ENCODE measurements at places on chromosomes 5 and 9. TPM values are rescaled to one million over a fixed set of nuclear protein-coding genes. Genes with fewer than 3 reads are reported as not detected.
A peak's percentile ranks its signal among the peaks of the same experiment; 100 is the strongest.

TAF11L6 gene
- total RNA-seq: not detected

TSSK1B gene
- 0.73 TPM for total RNA-seq

PDE8B gene
- total RNA-seq: 8.6 TPM

VPS13A gene
- 62.2 TPM for total RNA-seq

COMMD10 gene
- 54.1 TPM for total RNA-seq

OTP gene
- total RNA-seq: not detected

LCN15 gene
- not detected for total RNA-seq

GRCh38 chr9:115969096-115969495 lies 184.5 kb upstream of the PAPPA start:
- no peaks in the 10 kb centered on the region for H3K4me1 ChIP-seq
- H3K4me3 ChIP-seq: no peak overlapping the region
- H3K27me3 ChIP-seq: no peaks in the 10 kb centered on the region
- no peak overlapping the region for H3K27ac ChIP-seq
- H3K36me3 ChIP-seq: no peaks in the 10 kb centered on the region

GRCh38 chr5:179163236-179164155 lies 103.3 kb downstream of the ZNF354C start:
- no peaks in the 10 kb centered on the region for H3K27me3 ChIP-seq
- H3K36me3 ChIP-seq: no peaks in the 10 kb centered on the region
- H3K27ac ChIP-seq: no peak overlapping the region

DNA sequence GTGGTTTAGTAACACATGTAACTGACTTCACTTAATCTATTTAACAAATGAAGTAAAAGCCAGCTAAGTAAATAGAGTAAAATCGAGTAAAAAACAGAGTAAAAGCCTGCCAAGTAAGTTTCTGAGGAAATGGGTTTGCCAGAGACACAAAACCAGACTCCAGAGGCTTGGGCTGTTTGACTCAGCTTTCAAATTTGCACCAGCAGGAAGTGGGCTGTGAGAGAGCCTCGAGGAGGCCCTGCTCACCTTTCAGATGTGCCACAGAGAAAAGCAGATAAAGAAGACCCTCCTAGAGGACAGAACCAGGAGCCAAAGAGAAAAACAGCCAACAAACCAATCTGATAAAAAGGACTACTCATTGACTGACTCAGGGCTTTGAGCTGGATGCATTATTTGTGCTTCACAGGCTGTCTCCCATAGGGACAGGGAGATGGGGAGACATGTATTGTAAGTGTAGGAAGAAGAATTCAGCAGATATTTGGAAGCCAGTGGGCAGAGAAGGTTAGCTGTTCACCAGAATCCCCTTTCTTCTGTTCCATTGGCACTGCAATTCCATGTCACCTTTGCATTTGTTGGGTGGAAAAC lies 14.4 kb upstream of the AMACR start:
- no peak overlapping the region for H3K27ac ChIP-seq
- H3K4me1 ChIP-seq: no peaks in the 10 kb centered on the region
- H3K36me3 ChIP-seq: no peaks in the 10 kb centered on the region
- H3K27me3 ChIP-seq: no peaks in the 10 kb centered on the region
- no peak overlapping the region for H3K4me3 ChIP-seq

DNA sequence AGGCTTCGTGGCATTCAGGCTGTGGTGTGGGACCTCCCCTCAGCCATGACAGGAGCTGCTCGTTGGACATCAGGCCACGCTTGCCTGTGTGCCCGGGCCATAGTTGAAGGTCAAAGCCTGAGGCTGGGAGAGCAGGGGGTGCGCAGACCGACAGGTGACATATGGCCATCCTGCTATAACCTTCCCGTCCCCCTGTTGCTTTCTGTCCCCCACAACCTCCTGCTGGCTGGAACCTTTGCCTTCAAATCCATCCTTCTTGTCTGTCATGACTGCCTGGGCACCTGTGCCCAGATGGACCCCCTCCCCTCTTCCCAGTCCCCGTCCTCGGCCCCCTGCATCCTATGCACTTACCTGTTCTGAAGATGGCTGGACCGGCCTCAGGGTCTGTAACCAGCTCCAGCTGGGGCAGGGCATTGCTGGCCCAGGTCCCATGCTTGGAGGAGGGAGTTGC lies 83.2 kb downstream of the WNK2 start:
- peak; percentile 6 for DNase-seq
- no peak overlapping the region for H3K27ac ChIP-seq

DNA sequence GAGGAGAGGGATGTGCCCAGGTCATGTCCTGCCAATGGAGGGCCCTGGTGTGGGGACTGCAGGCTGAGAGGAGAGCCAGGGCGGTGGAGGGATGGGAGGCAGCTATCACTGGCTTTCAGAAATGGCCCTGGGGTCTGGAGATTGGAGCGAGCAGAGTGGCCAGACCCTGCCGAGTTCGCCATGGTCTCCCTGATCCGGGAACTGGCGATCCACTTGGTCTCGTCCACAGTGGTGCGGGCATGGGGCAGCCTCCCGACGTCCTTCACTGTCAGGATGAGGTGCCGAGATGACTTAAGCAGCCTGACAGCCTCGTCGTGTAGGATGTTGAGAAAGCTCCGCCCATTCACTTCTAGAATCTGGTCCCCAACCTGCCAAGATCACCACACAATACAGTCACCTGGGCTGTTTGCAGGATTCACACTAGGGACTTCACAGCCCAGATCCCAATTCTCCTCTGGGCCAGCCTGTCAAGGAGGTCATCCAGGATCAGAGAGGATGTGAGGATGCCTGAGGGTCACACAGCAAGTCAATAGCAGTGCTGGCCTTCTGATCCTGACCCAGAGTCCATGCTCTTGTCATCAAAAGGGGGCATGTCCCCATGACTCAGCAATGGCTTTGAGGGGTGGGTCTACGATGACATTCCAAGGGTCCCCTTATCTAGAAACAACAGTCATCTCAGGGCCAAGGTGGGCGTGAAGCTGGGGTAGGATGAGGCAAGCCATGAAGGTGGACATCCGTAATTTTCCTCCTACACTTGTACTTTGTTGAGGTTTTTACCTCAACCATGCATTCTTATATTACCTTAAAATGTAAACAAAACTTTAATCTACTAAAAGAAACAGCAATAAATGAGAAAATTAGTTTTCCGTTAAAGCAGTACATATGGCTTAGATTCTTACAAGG lies 38.5 kb upstream of the AKNA start:
- H3K4me1 ChIP-seq: no peaks in the 10 kb centered on the region
- no peak overlapping the region for H3K27ac ChIP-seq
- H3K27me3 ChIP-seq: no peaks in the 10 kb centered on the region

DNA sequence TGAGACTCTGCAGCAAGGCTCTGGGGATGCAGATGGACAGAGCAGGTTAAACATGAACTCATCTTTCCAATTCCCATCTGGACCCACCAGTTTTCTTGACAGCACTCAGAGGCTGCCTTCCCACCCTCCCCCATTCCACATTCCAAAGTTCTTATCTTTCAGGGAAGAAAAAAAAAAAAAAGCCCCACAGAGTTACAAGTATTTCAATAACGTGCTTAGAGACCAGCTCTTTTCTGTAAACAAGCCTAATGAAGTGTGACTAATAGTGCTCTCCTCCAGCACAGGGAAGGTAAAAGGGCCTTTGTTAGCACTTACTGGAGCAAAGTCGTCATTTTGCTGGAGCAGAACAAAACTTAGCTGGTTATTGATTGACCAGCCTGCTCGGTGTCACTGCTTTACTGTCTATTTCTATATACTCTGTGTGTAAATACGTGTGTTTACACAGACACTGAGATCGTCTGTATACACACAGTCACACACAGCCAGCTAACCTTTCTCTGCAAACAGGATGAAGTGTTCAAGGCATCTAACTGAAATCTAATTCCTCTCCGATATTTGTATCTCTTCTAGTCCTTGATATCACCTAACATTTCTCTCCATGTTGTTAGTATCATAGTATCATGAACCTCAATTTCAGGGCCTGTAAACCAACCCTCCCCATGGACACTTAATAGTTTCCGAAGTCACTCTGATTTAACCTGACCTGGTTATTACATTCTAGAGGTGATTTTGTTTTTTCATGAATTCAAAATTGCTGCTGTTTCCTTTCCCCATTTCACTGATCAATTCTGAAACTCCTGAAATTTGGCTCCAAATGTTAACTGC lies 84.9 kb downstream of the ZNF608 start:
- H3K27me3 ChIP-seq: no peaks in the 10 kb centered on the region
- no peak for DNase-seq
- H3K4me1 ChIP-seq: peaks cover 9% of the 10 kb centered on the region
- peak overlapping the region; percentile 85 for H3K27ac ChIP-seq
- H3K36me3 ChIP-seq: no peaks in the 10 kb centered on the region
- no peak overlapping the region for H3K4me3 ChIP-seq

GRCh38 chr9:130110166-130110565 lies 56.5 kb downstream of the GPR107 start:
- H3K36me3 ChIP-seq: no peaks in the 10 kb centered on the region
- DNase-seq: no peak
- H3K4me3 ChIP-seq: no peak overlapping the region
- no peaks in the 10 kb centered on the region for H3K4me1 ChIP-seq

DNA sequence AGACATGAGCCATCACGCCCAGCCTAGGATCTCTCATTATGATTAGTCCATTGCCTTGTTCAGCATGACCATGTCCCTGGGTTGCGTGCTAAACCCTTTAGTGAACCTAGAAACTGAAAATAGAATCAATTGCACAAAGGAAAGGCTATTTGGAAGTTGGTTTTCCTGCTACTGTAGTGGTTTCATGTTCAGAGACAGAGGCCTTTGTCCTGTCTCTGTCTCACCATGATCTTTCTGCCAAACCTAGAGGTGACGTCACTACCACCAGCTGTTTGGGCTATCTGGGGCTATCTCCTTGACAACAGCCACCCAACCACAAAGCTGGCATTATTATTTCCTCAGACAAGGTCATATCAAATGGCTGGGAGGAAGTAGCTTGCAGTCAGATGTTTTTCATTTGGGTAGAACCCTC lies 4.0 kb upstream of the CDK5RAP2 start:
- no peaks in the 10 kb centered on the region for H3K27me3 ChIP-seq
- H3K27ac ChIP-seq: no peak overlapping the region
- no peaks in the 10 kb centered on the region for H3K36me3 ChIP-seq
- no peak overlapping the region for H3K4me3 ChIP-seq
- H3K4me1 ChIP-seq: no peaks in the 10 kb centered on the region
- DNase-seq: peak; percentile 76

- no peak overlapping the region for H3K4me3 ChIP-seq
- no peaks in the 10 kb centered on the region for H3K27me3 ChIP-seq
- H3K36me3 ChIP-seq: no peaks in the 10 kb centered on the region
Observed at GRCh38 chr5:103424453-103425205, 138.0 kb downstream of the NUDT12 start.

GRCh38 chr9:72363908-72364678 lies 915 bp downstream of the ZFAND5 start:
- H3K27me3 ChIP-seq: no peaks in the 10 kb centered on the region
- no peaks in the 10 kb centered on the region for H3K36me3 ChIP-seq
- peak overlapping the region; percentile 95 for H3K4me3 ChIP-seq
- H3K4me1 ChIP-seq: peaks cover 15% of the 10 kb centered on the region

DNA sequence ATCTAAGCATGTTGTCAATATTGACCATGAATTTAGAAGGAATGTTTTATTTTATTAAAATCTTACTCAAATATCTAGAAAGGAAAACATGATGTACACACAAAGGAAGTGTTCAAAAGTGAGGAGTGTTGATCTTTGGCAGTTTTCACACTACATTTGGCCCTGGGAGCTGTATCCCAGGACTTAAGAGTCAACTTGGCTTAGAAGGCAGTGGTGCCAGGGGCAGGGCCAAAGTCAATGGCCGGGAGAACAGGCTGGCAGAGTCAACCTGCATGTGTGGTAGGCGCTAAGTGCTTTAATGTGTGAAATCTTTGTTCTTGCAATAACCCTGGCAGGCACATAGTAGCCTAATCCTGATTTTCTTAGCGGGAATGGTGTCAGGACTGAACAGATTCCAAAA lies 228.4 kb downstream of the TENT4A start:
- H3K27ac ChIP-seq: no peak overlapping the region
- no peaks in the 10 kb centered on the region for H3K36me3 ChIP-seq
- no peaks in the 10 kb centered on the region for H3K27me3 ChIP-seq
- no peak overlapping the region for H3K4me3 ChIP-seq
